ENCODE measurements at places on chromosomes 6 and 20.
A peak's percentile ranks its signal among the peaks of the same experiment; 100 is the strongest.

DNA sequence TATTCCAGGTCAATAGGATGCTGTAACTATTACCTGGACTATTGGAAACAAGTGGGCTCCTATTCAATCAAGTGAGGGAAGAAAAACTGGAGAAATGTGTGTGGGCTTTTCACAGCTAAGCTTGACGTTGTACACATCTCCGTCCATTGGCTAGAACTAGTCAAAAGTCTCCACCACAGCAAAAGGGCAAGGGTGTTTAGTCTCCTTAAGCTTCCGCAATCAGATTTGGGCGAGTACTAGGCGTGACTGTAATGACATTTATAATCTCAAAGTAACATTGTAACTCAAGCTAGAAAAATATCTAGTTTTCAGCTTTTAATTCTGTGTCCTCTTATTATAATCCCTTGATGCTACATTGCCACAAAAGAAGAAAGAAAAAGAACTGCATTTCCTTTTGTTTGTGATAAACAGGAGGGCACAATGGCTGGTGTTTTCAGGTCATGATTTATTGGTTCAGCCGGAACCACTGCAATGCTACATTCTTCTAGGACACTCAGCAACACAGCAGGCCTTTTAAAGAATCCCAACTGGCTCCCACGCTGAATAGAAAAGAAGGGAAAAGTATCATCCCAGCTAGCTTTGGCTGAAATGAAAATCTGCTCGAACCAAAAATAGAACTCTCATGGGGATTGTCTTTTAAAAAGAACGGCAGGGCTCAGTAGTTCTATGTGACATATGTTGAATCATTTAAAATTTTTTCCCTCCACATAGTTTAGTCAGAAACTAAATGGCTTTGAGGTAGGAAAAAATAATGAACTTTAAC is 387.7 kb downstream of the BTBD3 start:
- DNase-seq = no peak

DNA sequence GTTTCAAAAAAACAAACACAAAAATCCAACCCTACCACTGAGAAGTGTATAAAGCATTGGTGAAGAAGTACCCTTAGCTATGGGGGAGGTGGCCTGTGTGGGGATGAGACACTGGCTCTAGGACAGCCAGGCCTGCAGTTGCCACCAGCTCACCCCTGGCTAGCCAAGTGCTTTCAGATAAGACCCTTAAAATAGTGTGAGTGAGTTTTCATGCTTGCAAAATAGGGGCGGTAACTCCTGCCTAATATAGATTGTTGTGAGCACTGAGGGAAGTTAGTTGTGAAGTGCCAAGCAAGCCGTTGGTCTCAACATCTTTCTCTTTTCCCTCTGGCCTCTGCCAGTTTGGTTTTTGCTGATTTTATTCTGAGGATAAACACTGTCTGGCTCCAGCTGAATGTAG is 11.3 kb downstream of the PPP1R3G start:
- no peak for DNase-seq

- DNase-seq = no peak
Observed at GRCh38 chr20:38630727-38631126, 29.1 kb downstream of the ARHGAP40 start.

DNA sequence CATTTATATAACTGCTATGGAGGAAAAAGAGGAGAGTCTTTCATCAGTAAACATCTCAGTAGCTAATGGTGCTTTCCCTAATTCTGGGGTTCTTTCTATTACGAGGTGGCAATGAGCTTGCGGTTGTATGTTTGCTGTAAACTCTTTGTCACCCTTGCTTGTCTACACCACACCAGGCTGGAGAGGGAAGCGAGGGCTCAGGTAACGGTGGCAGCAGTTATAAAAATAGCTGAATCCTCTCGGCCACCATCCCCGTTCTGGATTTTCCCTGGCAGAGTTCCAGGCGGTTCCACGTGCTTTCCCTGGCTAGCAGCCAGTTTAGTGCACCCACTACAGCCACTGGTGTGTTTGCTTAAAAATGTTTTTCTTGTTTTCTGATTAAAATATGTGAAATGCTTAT is 39.0 kb downstream of the MAS1 start:
- DNase-seq = peak; percentile 42

DNA sequence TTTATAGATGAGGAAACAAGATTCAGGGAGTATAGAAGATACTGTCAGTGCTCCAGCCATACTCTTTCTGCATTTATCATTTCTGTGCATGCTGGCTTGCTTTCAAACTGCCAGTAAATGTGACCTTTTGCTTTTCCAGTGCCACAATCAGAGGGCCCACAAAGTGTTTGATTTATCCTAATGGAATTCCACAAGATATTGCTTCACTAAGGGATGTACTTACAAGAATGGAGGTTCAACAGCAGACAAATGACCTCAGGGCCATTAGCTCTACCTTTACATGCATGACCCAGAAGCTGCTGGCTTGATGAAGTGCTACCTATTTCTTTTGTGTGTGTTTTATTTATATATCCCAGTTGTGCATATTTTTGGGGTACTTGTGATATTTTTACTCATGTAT is 171.5 kb upstream of the GRIK2 start:
- DNase-seq = no peak

- no peak for DNase-seq
Observed at GRCh38 chr6:26170951-26171841, 84.0 kb downstream of the HFE start.

- no peak for DNase-seq
Observed at GRCh38 chr6:96563853-96564252, 925 bp downstream of the FHL5 start.

GRCh38 chr6:149342525-149342924 is 25.0 kb downstream of the TAB2 start:
- no peak for DNase-seq

DNA sequence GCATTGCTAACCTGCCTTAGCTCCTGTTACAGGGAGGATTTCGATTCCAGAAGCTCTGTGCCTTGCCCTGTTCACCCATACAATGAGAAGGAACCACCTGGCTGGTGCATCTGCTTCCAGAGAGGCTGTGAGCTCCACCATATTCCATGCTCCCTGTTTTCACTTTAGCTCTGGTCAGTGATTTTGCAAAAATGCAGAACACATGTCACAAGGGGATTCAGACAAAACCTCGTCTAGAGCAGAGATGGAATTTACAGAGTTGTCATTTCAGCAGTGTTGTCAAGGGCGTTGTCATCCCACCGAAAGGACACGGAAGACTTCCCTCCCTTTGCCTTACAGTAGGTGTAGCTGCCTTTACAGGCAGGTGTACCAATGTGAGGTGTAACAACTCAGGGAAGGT is 223.0 kb upstream of the ARID1B start:
- no peak for DNase-seq

- DNase-seq = no peak
Observed at GRCh38 chr6:24010133-24010532, 115.9 kb upstream of the NRSN1 start.

DNA sequence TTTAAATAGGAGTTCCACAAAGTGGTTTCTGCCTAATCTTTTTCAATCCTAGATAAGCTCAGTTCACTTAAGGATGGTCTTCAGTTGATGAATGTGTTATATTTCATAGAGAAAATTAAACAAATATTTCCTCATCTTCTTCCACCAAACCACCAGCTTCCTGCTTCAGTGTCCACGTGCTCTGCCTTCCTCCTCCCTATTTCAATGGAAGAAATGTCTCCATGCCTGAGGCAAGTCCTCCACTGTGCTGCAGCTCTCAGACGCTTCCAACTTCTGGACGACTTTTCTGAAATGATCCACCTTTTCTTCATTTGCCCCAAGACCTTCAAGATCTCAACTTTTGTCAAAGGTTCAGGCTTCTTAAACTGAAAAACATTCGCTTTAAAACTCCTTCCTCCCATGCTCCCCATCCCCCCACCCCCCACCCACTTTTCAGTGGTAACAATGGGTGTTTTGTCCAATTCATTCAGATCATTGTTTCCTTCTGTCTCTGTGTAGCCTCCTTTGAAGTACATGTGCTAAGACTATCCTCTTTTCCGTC is 25.3 kb upstream of the FABP7 start:
- DNase-seq = no peak

GRCh38 chr6:13760307-13761304 is 49.0 kb upstream of the RANBP9 start:
- DNase-seq = no peak

DNA sequence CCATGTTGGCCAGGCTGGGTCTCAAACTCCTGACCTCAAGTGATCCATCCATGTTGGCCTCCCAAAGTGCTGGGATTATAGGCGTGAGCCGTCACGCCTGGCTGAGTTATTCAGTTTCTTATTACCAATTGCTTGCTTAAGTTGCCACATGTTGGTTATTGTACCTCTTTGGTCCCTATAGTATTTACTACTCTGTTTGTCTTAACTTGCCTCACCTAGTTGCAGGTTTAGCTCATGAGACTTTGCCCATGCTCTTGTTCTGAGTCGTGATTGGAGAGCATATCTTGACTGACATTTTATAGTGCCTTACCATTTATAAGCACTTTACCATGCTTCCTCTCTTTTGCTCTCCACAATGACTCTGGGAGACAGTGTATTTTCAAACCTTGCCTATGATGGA is 134.2 kb upstream of the HDGFL1 start:
- DNase-seq = no peak

DNA sequence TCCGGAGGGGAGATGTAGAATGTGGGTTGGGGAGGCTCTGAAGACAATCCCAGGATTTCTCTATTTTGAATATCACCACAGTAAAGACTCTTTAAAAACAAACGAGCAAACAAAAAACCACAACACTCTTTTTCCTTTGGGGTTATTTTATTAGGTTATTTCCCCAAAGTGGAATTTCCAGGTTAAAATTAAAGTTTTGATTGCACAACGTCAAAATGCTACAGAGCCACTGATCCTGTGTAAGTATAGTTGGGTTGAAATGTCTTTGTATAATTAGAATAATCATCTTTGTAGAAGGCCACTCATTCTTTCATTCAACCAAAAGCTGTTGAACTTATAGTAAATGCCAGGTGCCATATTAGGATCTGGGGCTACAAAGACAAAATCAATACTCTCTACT is 19.6 kb upstream of the PIM1 start:
- DNase-seq = no peak

- DNase-seq = no peak
Observed at GRCh38 chr6:80382811-80383210, 276.3 kb downstream of the BCKDHB start.

GRCh38 chr20:2386516-2387179 is 5.9 kb downstream of the TGM6 start:
- DNase-seq = no peak

DNA sequence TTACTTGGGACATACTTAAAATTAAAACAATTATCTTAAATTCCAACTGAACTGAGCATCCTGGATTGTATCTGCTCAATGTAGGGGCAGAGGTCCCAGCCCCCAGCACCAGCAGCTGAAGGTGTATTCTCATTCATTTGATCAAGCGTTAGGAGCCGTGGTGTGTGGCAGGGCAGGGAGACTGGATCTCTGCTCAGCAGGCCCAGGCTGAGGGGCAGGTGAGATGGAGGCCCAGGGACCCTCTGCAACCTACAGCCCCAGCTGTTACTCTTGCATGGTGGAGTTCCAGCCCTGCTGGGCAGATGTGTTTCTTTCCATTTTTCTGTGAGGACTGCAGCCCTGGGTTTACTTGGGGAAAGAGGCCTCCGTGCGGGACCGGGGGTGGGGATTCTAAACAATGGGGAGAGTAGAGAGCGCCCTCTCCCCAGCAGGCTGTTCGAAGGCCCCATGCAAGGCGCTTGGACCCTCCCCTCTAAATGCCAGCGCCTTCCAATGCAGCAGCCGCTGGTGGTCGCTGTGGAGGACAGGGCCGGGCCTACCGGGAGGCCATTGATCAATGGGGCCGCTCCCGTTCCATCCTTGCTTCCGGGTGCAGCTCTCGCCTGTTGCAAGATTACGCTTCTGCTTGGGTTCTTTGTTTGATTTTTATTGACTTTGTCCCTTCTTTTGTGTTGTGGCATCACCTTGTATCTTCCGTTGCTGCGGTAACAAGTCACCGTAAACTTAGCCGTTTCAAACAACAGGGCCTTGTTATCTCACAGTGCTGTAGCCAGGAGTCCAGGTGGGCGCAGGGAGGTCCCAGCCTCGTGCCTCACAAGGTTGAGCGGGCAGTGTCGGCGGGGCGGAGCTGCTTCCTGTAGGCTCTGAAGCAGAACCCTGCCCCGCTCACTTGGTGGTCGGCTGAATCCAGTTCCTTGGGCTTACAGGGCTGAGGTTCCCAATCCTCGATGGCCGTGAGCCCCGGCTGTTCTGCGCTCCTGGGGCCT is 134.8 kb upstream of the PHACTR3 start:
- no peak for DNase-seq

DNA sequence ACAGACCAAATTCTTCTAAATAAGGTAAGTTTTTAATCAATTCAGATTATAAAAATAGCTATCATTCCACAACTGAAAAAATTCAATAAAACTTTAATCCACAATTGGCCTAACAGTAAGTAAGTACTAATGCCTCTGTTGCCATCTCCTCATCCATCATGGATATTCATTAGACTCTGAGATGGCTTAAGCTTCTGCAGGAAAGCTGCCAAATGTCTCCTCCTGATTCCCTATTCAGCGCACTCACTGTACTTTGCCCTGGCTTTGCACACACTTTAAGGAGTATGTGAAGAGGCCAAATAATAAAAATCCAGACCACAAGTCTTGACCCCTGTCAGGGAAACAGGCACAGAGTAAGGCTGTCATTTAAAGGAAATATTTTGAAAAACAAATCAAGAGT is 23.6 kb downstream of the PGM3 start:
- no peak for DNase-seq

- no peak for DNase-seq
Observed at GRCh38 chr20:905396-905961, 10.7 kb downstream of the ANGPT4 start.

DNA sequence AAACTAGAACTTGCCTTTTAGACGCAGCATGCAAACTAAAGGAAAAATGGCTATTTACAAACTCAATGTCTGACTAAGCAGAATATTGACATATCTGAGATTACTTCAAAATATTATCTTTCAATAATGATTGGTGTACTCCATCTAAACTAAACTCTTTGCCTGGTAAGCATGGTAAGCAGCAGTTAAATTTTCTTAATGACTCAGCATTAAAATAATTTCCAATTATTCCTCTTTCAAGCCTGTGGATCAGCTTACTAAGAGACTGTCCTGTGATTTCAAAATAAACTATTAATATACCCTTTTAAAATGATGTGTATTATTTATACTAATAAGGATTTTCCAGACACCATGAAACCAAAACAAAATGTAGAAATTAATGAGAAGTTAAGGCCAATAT is 226.8 kb upstream of the THEMIS start:
- no peak for DNase-seq

DNA sequence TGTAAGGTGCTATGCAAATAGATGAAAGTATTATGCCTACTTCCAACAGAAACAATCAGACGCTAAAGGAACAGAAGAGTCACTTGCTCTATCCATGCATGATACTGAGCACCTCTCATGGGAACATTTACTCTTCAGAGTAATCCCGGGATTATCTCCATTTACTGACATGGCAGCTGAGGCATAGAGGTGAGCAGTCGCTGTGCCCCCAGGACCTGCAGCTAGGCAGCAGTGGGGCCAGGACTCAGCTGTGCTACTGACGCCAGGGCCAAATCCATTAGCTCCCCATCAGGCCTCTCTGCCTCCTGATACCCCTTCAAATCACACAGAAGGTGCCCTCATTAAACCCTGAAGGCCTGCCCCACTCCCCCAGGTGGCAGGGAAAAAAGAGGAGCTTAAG is 51.9 kb downstream of the TRAM2 start:
- no peak for DNase-seq
